ENCODE measurements at places on chromosomes 6 and 20.

DNA sequence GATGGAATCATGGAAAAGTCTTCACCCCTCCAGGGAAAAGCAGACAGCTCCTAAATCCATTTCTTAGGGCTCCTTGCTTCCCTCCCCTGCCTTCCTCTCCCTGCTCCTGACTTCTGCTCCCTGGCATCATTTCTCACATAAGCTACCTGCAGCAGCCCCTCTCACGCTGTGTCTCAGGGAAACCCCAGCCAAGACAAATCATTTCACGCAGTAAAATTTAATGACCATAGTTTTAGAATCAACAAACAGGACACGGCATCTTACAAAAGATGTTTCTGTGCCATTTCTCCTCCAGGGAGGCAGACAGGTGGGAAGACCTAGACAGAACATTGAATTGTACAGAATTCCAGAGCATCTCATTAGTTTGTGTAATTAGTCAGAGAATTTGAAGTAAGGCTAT is 16.5 kb upstream of the FOXQ1 start:
- DNase-seq, result no peak

DNA sequence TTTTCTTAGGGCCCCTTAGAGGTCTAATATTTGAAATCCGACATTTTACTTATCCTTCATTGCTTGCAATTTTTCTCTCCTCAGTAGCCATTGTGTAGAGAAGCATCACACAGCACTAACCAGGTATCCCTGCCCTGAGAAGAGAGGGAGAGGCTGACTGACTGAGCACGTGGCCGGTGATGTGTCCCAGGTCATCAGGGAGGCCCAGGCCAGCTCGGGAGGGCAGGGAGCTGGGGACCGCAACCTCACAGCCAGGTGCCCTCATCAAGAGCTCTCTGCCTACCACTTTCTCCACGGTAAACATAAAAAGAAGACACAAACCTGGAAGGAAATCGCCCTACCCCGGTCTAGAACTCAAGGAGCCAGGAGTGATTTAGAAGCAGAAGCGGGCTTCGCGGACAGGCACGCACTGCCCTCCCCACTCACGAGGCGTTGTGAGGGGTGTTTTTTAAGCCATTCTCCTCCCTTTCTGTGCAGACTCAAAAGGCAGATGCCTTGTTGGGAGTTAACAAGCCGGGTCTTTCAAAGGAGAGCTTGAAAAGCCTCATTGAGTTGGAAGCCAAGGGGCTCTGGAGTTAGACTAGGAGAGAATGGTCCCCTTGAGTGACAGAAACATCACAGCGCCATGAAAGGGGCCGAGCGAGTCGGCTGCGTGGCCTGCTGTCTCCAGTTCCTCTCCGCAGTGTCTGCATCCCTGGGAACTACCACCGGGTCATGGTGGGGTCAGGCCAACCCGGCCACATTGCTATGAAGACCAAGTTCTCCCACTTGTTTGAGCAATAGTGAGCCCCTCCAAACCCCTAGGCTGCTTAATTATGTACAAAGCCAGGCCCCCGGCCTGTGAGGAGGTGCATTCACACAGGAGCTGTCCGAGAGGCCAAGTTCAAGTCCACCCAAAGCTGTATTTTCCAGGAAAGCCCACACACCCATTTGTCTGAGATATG is 285.4 kb downstream of the CDH4 start:
- no peak for DNase-seq

GRCh38 chr6:149642829-149643580 is 5.5 kb downstream of the KATNA1 start:
- DNase-seq, result no peak

GRCh38 chr6:5832668-5833067 is 174.1 kb downstream of the NRN1 start:
- no peak for DNase-seq

GRCh38 chr20:25273046-25273445 is 25.2 kb downstream of the PYGB start:
- no peak for DNase-seq

GRCh38 chr6:74044417-74045096 is 348.6 kb downstream of the CD109 start:
- no peak for DNase-seq

GRCh38 chr6:14818422-14818884 is 427.4 kb upstream of the JARID2 start:
- DNase-seq, result no peak

- no peak for DNase-seq
Observed at GRCh38 chr6:108714101-108714765, 134.0 kb upstream of the ARMC2 start.

GRCh38 chr6:3227363-3228045 is at the start of gene TUBB2B:
TUBB2B (minus strand) TSS chr6:3227653; CDS start chr6:3227543, 110 bp downstream.
- no peak for DNase-seq

All from suppressor macrophage (primary cell).